Psoas muscle (tissue), 8 donors: ENCODE measurements at places on chromosomes 2 and 18. TPM values are rescaled to one million over a fixed set of nuclear protein-coding genes. Genes with fewer than 3 reads are reported as not detected.

SERPINB5 gene
- not detected for total RNA-seq

MATN3 gene
- total RNA-seq = not detected

GRCh38 chr2:217437290-217437870 lies 565.4 kb downstream of the TNS1 start:
- H3K36me3 ChIP-seq = no peaks in the 10 kb centered on the region
- no peak overlapping the region for H3K27ac ChIP-seq
- no peak for DNase-seq

GRCh38 chr2:180376066-180376465 lies 369.0 kb upstream of the CWC22 start:
- H3K27me3 ChIP-seq = no peaks in the 10 kb centered on the region
- no peak overlapping the region for H3K4me3 ChIP-seq
- H3K27ac ChIP-seq = no peak overlapping the region
- H3K36me3 ChIP-seq = no peaks in the 10 kb centered on the region

IL1F10 gene
- not detected for total RNA-seq

DNA sequence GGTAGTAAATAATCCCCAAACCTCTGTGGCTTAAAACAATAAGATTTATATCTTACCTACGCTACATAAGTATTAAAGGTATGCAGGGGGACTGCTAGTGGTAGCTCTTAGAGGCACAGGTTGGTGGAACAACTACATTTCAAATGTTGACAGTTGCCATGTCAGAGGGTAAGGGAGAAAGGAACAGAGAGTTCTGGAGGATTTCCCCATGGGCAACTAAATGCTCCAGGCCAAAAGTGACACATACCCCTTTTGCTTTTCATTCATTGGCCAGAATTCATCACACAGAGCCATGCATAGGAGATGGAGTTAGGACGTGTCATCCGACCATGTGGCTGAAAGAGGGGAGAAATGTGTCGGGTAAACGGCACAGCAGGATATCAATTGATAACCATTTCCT lies 133.2 kb downstream of the NAPG start:
- no peak for DNase-seq
- no peak overlapping the region for H3K4me3 ChIP-seq
- no peaks in the 10 kb centered on the region for H3K27me3 ChIP-seq
- no peaks in the 10 kb centered on the region for H3K4me1 ChIP-seq
